AG08396 (cell line): ENCODE measurements at places on chromosomes 3 and 15.
A peak's percentile ranks its signal among the peaks of the same experiment; 100 is the strongest.

- DNase-seq: peak; percentile 63
Observed at GRCh38 chr15:41585127-41586047, 26.4 kb downstream of the TYRO3 start.

GRCh38 chr3:164155400-164155799, 922.9 kb downstream of the SI start:
- no peak for DNase-seq

DNA sequence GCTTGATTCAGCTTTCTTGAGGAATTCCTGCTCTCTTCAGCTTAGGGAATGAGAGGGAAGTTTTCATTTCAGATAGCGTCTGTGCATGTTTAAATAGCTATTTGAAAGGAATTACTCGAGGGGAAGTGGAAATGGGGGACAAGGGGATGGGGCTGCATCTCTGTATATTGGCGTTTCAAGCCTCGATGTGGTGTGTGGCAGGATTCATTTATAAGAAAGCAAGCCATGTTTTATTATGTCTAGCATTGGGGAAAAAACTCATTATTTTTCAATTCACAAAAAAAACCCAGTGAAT, 1.0 kb downstream of the ATP2C1 start:
- DNase-seq: no peak

GRCh38 chr3:131540143-131540542, 37.4 kb upstream of the MRPL3 start:
- DNase-seq: no peak

- peak; percentile 11 for DNase-seq
Observed at GRCh38 chr3:98012979-98013378, 22.1 kb downstream of the GABRR3 start.

DNA sequence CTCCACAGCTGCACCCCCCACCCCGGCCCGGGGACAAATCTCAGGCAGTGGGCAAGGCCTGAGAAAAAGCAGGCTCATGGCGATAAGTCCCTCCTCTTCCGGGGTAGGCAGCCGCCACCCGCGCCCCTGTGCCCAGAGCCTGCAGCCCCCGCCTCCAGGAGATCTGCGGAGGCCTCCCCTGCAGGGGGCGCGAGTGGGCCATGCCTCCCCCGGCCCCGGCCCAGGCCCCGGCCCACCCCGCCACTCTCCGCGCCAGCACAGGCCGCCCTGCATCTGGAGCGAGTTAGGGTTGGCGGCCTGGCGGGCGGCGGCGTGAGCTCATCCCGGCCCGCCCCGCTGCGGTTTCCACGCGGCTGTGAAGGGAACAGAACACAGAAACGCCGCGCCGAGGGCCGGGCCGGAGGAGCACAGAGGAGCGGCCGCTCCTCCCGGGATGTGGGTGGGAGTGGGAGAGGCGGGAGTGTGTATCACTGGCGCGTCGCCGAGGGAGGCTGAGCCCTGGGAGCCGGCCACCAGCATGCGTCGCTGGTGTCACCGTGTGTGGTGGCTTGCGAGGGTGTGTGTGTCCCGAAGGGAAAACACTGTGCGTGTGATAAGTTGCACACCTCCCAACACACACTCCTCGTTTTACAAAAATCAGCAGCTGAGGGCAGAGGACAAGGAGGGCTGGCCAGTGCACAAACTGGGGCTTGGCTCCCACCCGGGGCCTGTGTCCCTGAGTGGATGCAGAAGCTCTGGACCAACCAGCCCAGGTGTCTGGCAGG, 17.2 kb downstream of the MYL3 start:
- DNase-seq: peak; percentile 91

GRCh38 chr3:177057768-177058167, 139.5 kb downstream of the TBL1XR1 start:
- DNase-seq: no peak

DNA sequence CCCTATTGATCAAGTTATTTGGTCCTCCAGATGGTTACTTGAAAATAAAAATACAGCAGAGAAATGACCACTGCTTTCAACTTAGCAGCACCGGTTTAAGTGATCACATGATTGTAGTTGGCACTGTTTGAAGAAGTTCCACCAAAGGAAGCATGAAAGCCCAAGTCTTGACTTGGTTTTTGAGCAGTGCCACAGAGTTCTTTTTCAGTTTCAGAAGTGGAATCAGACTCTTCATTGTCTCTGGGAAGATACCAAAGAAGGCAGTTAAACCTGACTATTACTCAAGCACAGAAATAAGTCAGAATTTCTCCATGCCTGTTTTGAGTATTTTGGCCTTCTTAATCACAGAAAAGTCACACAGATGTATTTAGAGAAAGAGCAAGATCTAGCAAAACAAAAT, 66.7 kb downstream of the BBX start:
- no peak for DNase-seq

DNA sequence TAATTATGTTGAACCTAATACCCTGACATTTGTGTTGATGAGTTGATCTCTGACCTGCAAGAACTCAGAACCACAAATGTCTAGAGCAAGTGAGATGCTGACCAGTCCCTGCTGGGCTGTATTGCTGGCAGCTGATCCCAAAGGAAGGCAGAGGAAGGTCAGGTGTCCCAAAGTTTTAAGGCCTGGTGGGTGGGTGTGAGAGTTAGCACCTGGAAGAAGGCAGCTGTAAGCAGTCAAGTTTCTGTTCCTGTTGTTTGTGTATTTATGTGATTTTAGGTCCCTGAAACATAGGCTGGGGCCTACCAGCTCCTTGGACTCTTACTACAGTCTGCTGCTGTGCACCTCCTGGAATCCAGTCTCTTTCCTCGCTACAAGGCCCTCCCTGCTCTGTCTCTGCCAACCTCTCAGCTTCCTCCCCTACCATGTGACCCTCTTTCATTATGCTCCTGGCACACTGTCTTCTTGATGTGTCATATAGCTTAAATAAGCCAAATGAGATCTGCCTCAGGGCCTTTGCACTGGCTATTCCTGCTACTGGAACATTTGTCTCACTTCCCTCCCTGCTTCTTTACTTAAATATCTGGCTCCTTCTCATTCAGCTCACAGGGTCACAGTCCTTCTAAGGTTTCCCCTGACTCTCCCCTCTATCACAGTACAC, 31.0 kb upstream of the ATOSA start:
- DNase-seq: no peak

- no peak for DNase-seq
Observed at GRCh38 chr3:32302601-32303398, 64.3 kb downstream of the CMTM8 start.

GRCh38 chr3:111882799-111883198, 23.7 kb downstream of the PHLDB2 start:
- DNase-seq: no peak

DNA sequence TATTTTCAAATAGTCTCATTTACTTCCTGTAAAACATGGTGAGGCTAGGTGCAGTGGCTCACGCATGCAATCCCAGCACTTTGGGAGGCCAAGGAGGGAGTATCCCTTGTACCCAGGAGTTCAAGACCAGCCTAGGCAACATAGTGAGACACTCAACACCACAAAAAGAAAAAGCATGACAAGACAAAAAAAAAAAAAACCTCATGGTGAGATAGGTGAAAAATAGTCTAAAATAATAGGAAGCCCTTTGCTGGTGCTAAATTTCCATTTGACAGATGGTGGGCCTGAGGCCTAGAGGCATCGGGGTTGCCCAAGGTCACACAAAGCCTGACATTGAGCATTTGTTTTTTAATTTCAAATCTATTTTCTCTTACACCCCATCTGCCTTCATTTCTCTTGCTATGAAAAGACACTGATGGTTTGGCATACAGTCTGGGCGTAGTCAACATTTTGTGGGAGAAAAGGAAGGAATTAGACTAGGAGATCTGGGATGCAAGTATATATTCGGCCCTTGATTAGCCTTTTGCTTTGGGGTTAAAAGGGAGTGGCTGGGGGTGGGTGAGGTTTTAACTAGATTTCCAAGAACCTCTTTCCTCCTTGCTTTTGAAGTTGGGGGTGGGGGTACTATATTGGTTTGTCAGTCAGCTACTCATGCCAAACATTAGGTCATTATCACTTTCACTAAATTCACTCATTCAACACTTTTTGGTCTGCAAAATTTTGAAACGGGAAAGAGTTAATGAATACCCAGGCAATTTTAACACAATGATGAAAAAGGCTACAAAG, 11.3 kb downstream of the RAB8B start:
- DNase-seq: no peak

DNA sequence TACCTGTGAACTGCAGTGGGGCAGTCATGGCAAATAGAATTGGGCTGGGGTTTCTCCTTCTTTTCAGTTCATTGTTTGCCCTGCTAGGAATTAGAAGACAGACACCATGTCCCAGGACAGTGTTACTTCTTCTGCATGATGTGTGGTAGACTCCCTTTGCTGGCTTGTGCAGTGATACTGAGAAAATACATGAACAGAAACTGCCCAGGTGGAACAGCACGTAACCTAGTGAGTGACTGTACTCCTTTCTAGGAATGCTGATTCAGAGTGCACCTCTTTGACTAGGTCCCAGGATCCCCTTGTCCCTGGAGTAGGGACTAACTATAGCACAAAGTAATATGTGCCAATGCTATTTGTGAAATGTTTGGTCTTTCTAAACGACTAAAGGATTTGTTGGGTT, 10.7 kb upstream of the SLC22A13 start:
- no peak for DNase-seq

DNA sequence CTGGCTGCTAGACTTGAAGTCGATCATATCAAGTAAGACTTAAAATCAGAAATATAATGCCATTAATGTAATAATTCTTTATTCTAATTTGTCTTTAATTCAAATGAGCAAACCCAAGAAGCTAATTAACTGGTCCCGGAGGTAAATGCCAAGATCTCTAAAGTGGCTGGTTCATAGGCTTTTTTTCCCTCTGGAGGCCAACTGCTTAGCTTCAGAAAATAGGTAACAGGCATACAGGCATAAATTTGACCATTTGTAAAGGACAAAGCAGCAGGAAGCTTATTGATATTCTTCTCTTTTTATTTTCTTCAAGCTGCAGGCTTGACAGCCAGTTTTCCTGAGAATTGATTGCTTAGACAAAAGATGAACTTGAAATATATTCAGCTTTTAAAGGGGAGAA, 158.6 kb upstream of the RAP2B start:
- DNase-seq: no peak

DNA sequence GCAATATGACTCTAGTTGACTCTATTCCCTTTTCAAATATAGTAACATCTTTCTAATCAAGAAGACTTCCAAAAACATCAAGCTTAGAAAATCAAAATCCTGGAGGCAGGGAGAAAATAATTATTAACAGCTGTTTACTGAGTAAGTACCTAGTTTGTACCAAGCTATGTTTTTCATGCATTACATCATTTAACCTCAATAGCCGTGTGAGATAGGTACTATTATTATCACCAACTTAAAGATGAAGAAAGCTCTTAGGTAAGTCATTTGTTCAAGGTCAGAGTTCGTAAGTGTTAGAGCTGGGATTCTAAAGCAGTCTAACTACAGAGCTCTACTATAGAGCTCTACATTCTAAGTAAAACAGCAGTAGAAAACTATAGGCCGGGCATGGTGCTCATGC, 41.6 kb downstream of the GSK3B start:
- no peak for DNase-seq

DNA sequence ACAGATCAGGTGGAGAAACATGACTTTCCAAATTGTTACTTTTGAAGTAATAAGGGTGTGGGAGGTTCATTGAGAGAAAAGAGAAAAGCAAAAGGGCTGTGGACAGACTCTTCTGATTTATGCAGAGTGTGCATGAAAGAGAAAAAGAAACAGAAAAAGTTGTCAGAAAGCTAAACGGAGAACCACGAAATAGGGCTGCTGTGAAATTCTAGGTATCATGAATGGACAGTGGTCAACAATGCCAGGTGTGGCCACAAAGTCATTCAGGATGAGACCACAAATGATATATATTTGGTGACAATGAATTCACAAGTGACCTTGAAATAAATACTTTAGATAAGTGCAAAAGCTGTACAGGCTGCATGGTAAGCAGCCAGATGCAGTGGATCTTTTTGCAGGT, 170.1 kb downstream of the IL5RA start:
- DNase-seq: no peak

DNA sequence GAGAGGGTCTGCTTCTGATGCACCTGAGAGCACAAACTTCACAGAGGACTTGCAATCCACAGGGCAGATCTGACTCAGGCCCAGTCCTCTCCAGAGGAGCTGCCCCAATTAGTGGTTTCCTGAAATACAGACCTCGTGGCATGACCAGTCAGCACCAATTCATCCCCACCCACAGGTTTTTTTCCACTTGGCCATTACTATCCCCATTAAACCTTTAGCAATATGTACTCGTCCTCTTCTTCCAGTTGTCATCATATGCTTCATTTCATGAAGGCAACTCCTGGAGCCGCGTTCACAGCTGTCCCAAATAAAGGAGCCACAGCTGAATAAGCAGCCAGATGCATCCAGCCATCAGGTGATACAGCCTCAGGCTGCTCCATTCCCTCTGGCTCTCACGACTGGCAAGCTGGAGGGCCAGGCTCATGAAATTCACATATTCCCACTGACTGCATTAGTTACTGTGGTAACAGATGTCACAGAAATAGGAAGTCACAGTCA, 163.1 kb downstream of the FMN1 start:
- DNase-seq: peak; percentile 44

GRCh38 chr15:81024936-81025335, 24.2 kb downstream of the TLNRD1 start:
- DNase-seq: no peak

DNA sequence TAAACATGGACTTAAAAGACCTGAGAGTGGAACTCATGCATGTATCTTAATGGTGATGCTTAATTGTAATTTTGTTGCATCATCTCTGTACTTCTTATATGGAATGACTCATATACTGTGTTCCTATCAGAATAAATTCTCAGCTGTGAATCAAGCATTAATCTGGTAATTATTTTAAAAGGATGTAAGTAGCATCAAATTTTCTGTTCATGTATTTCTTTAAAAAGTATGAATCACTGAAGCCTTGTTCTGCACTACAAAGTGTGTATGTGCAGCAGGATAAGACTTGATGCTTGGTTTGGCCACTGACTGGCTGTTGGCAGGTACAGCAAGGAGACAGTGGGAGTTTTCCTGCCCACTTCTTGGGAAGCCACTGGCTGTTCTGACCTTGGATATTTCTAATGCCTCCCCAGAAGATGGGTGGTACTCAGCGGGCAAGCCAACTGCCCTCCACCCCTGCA, 123.9 kb downstream of the ANO10 start:
- DNase-seq: no peak

DNA sequence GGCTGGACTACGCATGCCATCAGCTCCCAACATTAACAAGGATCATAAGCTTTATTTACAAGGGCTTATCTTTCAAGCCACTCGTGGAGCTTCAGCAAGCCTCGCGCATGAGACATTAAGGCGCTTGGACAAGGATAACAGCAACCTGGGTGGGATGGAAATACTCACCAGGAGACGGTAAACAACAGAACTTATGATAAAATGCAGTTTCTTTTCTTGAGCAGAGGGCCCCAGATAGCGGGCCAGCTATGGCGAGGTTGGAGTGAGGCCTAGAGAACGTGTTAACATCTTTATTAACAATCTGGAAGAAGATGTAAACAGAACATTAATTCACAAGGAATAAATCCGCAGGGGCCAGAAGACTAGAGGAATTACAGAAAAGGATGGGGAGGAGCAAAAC, 158.2 kb downstream of the NTRK3 start:
- no peak for DNase-seq

- peak; percentile 85 for DNase-seq
Observed at GRCh38 chr3:12193485-12194165, 34.9 kb upstream of the TIMP4 start.
